ENCODE measurements at places on chromosomes 3 and 15.
A peak's percentile ranks its signal among the peaks of the same experiment; 100 is the strongest.

GRCh38 chr15:42264795-42265194 is 8.2 kb upstream of the GANC start:
- DNase-seq: no peak

- no peak for DNase-seq
These were observed 75.0 kb downstream of the SEMA5B start for GRCh38 chr3:122952520-122952919.

- peak; percentile 70 for DNase-seq
These were observed 51.8 kb downstream of the CHST2 start for GRCh38 chr3:143171141-143171980.

DNA sequence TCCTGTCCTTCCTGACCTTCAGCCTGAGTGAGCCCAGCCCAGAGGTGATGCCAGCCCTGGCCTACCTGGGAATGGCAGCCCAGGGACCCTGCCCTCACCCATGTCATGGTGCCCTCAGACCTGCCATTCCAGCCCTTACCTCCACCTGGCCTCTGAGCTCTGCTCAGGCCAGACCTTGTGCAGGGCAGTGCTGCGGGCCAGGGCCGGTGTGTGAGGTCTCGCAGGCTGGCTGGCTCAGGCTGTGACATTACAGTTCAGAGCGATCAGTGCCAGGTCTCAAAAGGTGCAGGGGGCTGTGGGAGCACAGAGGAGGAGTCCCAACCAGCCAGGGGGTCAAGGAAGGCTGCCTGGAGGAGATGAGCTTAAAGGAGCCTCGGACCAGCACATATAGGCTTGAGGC is 6.4 kb upstream of the CPLX3 start:
- DNase-seq: no peak

- DNase-seq: no peak
These were observed 15.5 kb upstream of the GATM start for GRCh38 chr15:45393851-45394250.

GRCh38 chr15:64315216-64315615 is 40.8 kb downstream of the CSNK1G1 start:
- DNase-seq: no peak

DNA sequence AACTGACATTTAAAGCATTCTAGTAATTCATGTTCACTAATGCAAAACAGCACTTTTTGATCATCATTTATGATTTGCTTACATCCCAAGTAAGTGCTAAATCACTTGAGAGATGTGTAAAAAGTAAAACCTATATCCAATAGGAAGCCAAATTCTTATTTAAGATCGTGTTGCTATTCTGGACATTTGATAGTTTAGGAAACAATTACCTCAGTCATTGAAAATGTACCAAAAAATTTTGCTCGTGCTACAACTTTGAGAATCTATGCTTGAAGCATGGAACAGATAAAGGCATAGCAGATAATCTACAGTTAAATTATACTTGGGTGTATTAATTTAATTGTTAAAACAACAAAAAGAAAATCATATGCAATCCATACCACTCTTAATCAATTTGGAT is 571.6 kb upstream of the NR2F2 start:
- no peak for DNase-seq

DNA sequence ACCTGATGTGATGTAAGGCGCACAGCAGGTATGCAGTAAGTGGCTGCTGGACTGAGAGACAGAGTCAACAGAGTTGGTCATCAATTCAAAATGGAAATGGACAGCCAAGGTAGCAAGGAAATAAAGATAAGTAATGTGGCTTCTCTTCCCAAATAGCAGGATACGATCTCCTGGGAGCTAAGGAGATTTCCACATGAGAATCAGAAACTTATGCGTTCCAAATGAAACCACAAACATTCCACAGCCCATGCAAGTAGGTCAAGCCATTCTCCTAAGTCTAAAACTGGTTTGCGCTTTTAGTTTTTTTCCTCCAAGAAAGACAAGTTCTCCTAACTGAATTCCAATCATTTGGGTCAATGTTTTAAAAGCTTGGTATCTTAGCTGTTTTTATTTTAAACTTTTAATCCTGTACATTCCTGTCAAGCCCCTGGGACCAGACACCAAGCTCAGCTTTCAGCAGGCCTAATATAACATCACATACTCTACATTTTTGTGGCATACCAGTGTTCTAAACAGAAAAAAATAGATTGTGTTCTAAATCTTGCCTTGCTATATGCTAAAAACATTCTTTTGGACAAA is 73.7 kb upstream of the TSPAN3 start:
- DNase-seq: peak; percentile 99

GRCh38 chr3:170534227-170534626 is 51.6 kb downstream of the SLC7A14 start:
- peak; percentile 3 for DNase-seq

GRCh38 chr3:79415356-79415755 is 352.4 kb downstream of the ROBO1 start:
- DNase-seq: peak; percentile 33

- DNase-seq: no peak
These were observed 207.7 kb upstream of the PDZRN3 start for GRCh38 chr3:73832426-73832825.

- no peak for DNase-seq
These were observed 65.3 kb downstream of the TGFBR2 start for GRCh38 chr3:30671527-30672286.

DNA sequence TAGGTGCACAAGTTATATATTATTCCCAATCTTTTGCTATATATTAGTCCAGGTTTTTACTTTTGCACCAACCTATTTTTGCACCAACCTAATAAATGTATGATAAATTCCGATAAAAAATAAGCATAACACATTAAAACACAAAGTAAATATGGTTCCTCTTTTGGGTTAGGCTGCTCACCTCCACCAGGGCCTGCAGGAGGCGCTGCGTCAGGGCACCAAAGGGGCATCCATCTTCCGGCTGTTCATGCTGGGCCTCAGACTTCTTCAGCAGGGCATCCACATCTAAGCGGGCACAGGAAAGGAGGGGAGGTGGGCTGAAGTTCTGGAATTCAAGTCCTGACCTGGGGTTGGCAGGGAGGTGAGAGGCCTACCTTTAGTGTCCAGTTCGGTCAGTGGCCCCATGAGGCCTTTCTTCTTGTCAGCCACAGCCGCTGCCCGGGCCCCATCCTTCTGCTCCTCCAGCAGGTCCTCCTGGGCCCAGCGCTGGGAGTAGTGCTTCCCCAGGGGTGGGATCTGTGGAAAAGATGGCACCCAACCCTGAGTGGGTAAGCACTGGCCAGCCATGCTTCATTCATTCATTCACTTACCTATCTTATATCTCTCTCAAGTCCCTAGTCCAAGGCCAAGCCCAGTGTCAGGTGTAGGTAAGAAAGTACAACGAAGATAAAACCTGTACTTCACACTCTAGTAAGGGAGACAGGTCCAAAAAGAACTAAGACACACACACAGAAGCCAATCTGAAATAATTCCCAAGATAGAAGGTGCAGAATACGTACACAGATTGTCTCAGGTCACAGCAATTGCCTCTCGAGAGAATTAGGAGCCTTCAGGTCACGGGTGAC is 5.2 kb downstream of the TADA3 start:
- no peak for DNase-seq

DNA sequence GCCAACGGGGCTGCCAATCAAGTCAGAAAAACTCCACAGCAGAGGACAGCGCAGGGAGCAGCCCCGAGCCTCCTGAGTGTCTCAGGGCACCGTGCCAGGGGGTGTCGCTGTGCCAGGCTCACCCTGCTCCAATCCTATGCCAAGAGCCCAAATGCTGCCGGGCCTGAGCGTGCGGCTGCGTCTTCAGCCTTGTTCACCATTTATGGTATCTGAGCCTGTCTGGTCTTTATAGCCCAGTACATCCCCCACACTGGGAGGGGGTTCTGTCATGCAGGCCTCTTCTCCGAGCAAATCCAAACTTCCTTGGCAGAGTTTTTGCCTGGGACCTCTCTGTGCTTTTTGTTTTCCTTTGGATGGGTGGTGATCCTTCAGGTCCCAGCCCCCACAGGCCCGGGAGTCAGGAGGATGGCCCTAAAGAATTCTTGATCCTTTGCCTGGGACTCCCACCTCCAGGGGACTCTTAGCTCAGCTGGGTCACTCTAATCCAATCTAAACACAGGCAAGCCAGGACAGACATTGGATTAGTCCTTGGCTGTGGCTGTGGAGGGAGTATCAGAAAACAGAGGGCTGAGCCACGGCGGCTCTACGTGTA is 135.1 kb upstream of the HACD2 start:
- no peak for DNase-seq

- DNase-seq: peak; percentile 25
These were observed 30.7 kb downstream of the SEMA7A start for GRCh38 chr15:74402873-74403587.

DNA sequence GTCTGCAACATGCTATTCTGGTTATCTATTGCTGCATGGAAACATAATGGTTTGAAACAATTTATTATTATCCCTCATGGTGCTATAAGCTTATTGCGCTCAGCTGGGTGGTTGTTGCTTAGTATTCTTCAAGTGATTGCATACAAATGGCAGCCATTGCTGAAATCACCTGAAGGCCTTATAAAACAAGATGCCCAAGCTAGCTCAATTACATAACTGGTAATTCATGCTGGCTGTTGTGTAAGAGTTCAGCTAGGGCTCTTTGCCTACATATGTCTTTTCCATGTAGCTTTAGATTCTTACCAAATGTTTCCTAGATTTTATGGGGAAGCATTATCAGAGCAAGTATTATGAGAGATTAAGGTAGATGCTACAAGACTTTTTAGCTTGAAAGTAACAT is 644.0 kb upstream of the CBLB start:
- DNase-seq: no peak

- DNase-seq: peak; percentile 33
These were observed 170.2 kb upstream of the NR2F2 start for GRCh38 chr15:96160269-96160668.

DNA sequence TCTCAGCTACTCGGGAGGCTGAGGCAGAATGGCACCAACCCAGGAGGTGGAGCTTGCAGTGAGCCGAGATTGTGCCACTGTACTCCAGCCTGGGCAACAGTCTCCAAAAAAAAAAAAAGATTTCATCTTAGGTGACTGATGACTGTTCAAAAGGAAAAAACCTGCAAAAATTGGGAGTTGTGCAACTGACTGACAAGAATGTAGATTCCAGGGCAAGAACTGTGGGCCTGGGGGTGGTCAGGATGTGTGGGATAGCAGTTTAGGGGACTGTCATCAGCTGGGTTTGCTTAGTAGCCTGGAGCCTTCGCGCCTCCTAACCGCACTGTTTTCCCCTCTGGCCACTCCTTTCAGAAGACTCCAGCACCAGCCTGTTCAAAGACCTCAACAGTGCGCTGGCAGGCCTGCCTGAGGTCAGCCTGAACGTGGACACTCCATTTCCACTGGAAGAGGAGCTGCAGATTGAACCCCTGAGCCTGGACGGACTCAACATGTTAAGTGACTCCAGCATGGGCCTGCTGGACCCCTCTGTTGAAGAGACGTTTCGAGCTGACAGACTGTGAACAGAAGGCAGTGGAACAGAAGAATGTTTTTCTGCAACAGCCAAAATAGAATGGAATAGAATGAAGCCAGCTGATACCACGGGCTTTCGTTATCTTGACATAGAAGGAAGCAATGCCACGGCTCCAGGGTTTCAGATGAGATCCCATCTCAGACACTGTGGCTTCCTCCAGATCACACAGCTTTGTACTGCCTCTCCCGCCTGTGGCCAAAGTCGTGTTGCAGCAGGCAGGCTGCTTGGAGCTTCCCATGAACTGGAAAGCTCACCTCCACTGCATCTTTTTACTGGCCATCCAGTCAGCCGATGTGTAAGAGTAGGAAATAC is 75.3 kb upstream of the BLM start:
- no peak for DNase-seq

GRCh38 chr3:183896184-183896583 is 11.5 kb upstream of the PARL start:
- no peak for DNase-seq

DNA sequence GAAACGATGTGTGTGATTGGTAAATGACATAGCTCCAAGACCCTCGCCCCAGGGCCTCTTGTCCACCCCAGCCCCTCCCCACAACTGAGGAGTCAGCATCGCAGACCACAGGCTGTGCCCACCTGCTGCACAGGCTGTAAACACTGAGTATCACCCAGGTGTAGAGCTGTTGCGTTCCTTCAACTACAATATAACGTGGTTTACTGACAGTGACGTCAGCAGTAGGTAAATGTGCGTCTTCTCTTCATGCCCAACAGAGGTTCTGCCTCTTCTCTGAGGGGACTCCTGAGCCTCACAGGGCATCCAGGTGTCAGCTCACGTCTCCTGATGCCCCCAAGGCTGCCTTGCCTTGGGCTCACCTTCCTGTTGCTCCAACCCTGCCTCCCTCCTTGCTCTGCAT is 395.1 kb downstream of the CACNA2D3 start:
- DNase-seq: no peak

DNA sequence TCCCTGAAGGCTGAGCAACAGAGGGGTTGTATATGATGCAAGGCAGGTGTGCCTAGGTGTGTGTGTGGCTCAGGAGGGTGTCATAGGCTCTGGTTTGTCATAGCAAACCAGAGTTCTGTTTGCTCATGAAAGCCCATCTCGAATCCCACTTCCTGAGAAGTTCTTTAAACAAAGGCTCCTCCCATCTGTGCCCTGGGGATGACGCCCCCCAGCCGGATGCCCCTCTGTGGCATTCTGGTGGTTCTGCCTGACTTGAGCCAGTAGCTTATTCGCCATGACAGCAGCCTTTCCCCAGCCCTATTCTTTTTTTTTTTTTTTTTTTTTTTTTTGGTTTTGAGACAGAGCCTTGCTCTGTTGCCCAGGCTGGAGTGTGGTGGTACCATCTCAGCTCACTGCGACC is 45.4 kb downstream of the PDIA5 start:
- no peak for DNase-seq

DNA sequence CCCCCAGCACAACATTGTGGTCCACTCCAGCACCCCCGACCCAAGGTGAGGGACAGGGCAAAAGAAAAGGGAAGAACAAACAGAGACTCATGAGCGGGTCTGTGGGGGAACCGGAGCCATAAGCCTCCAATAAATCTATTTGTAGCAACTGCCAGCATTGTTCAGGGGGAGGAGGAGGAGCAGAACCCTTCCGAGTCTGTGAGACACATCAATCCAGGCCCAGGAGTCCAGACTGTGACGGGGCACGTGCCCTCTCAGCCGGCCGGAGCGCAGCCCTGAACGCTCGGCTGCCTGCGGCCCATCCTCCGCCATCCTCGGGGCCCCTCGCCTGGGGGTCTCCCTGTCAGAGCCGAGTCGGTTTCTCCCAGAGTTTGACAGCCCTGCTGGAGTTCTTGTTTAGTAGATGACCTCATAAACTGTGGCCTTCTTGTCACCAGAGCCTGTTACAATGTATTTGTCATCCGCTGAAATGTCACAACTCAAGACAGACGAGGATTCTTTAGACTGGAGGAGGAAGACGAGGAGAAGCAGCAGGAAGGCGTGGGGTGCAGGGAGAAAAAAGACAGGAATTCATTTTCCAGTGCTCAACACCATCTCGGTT is 47.9 kb downstream of the TLE3 start:
- no peak for DNase-seq

GRCh38 chr3:66381626-66382025 is 119.2 kb downstream of the LRIG1 start:
- no peak for DNase-seq

Data from fibroblast of skin of right biceps (primary cell).